Stimulated activated naive CD4-positive, alpha-beta T cell treated with Interleukin-2 at 50 U/mL for 16 hours (primary cell): ENCODE measurements at places on chromosomes 6 and 20.
A peak's percentile ranks its signal among the peaks of the same experiment; 100 is the strongest.

GRCh38 chr6:152277826-152278329 is 359.3 kb downstream of the SYNE1 start:
- DNase-seq = no peak

DNA sequence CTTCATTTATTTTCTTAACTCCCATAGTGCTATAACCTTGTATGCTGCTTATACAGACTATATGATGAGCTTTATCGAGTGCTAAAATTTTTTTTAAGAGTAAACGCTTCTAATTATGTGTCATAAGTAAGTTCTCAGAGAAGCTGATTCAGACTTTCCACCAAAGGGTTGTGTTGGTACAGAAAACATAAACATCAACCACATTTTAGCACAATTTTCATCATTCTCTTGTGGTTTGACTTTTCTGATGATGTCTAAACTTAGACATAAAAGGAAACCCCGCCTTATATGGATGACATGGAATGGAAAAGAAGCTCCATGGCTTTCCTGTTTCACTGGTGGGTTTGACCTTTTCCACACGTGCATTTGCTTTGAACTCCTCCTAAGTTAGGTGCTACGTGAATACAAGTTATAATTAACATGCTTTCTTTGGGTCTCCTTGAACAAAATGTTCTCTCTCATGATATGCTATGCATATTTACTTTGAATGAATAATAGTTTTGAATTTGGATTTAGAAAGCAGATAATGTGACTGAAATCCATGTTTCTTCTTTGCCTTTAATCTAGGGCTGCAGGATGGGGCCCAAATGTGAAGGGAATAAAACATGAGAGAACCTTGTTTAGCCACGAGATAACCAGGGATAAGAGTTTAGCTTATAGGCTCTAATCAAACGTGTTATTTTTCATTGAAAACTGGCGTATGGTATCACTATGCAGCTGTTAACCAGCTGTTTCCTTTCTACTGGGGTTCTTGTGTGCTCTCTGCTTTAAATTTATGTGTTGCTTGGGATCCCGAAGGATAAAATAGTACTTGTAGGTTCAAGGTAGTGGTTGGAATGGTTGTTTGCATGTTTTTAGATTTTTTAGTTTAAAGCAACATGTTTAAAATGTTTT is 127.1 kb upstream of the AHI1 start:
- no peak for DNase-seq

- no peak for DNase-seq
Observed at GRCh38 chr6:2979819-2980464, 8.6 kb upstream of the SERPINB6 start.

GRCh38 chr6:71220466-71220865 is 68.1 kb upstream of the OGFRL1 start:
- DNase-seq = no peak

- DNase-seq = no peak
Observed at GRCh38 chr6:155450240-155450581, 5.4 kb downstream of the NOX3 start.

- DNase-seq = no peak
Observed at GRCh38 chr6:90045535-90045934, 151.3 kb downstream of the GJA10 start.

- DNase-seq = no peak
Observed at GRCh38 chr6:40695750-40696415, 108.7 kb upstream of the LRFN2 start.

DNA sequence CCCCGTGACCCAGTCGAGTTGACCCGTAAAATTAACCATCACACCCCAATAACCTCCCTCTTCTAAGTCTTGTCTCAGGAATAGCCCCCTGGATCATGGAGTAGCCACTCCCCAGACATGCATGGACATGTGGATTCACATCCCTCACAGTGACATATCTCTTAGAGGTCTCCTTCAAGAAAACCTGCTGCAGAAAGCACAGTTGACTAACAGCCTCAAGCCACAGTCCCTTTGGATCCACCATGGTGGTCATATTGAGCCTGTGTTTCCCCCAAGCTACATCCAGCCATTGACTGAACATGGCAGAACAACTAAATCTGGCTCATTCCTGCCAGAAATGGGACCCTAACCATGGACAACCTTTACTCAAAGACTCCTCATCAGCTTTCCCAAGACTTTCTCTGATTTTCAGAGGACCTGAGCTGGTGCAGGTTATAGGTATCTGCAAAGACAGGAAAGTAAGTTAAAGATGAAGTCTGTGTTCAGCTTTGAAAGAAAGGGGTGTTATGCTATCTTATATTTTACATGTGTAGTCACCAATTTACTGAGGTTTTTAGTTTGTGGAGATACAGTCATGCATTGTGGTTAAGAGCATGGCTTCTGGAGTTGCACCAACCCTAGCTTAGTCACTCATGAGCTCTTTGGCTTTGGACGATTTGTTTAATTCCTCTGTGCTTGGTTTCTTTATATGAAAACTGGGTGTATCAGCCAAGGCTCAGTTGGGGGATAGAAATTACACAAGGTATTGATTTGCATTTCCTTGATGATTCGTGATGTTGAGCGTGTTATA is 219.1 kb downstream of the MYLK4 start:
- DNase-seq = no peak

DNA sequence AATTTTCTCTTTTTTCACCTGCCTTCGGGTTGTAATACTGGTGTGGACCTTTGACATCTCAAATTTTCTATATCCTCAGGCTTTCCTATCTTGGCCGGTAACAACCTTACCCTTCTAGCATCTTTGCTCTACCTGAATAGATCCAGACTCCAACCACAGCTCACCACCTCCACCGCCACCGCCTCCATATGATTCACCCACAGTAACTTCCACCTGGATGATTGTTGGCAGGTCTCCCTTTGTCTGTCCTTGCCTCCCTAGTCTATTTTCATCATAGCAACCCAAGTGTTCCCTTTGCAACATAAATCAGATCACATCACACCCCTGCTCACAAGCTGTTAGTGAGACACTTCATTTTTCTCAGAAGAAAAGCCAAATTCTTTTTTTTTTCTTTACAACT is 525.8 kb upstream of the POU3F2 start:
- no peak for DNase-seq

DNA sequence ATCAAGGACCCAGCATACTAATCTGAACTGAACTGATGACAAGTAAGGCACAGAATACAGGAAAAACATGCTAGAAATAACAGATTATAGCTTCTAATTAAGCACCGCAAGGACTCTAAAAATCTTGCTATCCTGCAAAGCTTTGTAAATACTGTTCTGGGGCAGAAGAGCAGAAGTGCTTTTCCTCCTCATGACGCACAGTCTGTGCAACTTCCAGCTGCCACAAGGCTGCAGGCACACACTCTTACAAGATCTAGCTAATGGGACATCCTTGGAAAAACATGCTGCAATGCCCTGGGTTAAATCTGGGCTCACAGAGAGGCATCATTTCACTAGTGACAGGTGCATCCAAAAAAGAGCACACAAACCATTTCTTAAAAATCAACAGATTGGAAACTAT is 188.6 kb downstream of the GJA10 start:
- DNase-seq = no peak

DNA sequence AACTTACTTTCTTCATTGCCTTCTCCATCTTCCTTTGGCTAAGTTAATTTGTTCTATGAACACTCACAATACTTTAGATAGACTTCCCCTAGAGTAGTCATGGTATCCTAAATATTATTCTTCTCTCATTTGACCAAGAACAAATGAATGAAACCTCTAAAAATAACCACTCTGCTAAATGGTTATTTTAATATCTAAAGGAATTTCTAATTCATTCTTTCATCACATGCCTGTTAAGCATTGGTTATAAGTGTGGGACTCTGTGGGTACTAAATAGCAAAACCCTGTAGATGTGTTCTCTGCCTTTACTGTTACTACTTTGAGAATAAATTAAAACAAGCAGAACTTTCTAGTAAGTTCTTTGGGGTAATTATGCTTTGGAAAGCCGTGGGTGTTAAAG is 138.9 kb downstream of the EYA4 start:
- no peak for DNase-seq

DNA sequence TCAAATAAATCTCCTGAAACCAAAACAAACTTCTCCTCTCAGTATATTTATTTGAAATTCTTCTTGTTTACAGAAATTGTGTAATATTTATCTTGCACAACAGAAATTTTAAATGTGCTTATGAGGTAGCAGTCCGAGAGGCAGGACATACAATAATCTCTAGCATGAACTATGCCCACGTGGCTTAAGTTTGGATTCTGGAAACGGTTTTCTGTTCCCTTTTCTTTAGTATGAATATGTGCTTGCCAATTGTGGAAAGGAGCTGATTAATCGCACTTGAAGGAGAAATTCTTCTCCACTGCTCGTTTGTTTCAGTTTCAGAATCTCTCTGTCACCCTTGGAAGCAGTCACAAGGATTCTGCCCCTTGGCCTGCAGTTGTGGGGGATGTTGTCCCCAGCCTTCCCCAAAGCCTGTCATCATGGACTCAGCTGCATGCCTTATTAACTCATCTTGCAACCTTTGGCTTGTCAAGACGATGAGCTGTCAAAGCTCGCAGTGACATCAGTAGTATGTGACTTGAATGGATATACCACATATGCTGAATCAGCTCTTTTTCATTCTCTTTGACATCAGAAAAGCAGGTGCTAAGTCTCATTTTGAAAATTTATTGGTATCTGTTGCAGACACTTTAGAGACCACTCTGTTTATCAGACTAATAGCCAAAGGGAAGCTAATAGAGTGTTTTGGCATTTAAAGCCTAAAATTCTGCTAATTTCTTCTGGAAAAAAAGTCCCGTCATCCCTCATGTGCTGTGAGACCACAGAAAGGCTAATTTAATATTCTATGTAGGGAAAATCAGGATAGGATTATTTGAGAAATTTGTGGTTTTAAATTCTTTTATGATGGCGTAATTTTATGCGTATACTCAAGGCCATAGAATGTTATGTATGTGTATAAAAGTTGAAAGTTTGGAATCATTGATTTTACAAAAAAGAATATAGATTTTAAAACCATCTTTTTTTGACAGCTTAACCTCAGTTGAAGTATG is 186.8 kb downstream of the ARID1B start:
- peak; percentile 28 for DNase-seq

DNA sequence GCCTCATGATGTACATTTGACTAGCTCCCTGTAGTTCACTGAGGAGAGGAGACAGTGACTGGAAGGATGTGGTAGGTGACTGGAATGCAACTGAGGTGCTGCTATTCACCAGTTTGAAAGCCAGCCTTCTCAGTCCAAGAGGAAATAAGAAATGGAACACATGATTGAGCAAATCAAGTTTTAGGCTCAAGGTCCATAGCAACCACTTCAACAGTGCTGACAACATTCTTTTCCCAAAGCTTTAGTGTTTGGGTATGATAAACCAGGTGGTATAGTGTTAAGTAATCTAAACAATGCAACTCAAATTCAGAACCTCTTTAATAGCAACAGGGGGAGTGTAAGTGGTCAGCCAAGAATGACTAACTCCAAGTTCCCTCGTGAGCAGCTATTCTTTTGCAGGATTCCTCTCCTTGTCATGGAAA is 9.2 kb downstream of the ZHX3 start:
- DNase-seq = no peak

DNA sequence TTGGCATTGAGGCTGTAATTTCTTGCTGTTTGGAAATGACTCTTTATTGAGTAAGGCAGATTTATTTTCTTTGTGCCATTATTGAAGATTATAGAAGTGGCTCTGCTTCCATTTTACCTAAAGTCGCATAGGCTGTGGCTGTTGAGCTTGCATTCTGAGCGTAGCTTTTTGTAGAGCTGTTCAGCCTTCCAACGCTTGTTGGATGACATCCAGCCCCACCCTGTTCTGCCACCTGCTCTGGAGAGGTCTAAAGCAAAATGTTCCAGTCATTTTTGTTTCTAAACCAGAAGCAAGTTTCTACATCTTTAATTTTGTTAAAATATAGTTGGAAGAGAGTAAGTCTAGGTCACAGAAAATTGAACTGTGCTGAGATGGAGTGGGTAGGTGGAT is 24.4 kb downstream of the UST start:
- DNase-seq = no peak

DNA sequence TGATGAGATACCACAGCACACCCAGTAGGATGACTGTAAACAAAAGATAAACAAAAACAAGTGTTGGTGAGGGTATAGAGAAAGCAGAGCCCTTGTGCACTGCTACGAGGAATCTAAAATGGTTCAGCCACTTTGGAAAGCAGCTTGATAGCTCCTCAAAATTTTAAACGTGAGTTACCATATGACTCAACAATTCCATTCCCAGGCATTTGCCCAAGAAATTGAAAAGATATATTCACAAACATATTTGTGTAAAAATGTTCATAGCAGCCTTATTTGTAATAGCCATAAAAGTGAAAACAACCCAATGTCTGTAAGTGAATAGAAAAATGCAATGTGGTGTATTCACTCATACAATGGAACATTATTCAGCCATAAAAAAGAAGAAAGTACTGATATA is 141.0 kb upstream of the BTBD3 start:
- DNase-seq = no peak

GRCh38 chr6:24564081-24564480 is 69.3 kb downstream of the ALDH5A1 start:
- no peak for DNase-seq

GRCh38 chr20:31580706-31581105 is 24.4 kb upstream of the ID1 start:
- DNase-seq = no peak

DNA sequence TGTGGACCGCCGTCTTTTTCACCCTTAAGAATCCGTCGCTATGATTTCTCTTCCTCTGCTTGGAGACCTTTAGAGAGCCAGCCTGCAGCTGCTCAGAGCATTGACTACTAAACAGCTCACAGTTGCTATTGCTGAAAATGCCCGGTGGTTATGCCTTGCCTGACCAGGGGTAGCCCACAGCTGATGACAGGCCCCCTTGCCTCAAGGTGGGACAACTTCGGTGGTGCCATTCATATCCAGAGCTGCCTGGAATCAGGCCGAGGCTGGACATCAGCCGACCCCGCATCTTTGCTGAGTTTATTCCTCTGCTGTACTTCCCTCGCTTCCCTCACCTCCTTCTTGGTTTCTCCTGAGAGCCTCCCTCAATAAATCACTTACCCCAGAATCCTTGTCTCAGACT is 39.6 kb downstream of the OVOL2 start:
- DNase-seq = no peak

DNA sequence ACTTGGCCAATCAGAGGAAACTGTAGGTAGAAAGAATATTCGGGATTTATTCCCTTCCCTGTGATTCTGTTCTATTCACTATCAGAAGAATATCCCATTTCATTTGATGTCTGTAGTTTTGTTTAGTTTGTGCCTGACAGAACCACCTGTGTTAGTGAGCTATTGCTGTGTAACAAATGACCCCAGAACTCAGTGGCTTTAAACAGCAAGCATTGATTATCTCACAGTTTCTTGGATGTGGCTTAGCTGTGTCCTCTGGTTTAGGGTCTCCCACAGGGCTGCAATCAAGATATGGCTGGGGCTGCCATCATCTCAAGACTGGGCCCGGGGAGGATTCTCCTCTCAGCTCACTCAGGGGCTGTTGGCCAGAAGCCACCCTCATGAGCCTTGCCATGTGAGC is 143.7 kb downstream of the ZDHHC14 start:
- DNase-seq = no peak

DNA sequence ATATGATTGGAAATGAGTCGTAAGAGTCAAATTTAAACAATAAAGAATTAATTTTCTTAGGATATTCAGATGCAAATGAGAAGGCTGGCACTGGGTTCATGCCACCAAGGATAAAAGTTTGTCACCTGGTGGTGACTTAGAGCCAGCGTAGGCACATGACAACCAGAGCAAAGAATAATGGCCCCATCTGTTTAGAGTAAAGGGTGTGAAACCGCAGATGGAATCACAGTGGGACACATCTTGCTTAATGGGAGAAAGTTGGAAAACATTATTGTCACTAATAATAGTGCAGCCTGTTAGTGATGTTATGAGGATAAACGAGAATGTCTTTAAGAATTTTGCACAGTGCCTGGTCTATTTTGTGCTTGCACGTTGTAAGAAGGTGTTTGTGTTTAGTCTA is 727.8 kb downstream of the QKI start:
- DNase-seq = no peak

- no peak for DNase-seq
Observed at GRCh38 chr6:48194596-48195295, 83.7 kb upstream of the PTCHD4 start.
